ENCODE measurements at places on chromosomes 4 and X. TPM values are rescaled to one million over a fixed set of nuclear protein-coding genes. Genes with fewer than 3 reads are reported as not detected.

GRCh38 chr4:38905652-38906385 is 38.2 kb downstream of the FAM114A1 start:
- no peaks in the 10 kb centered on the region for H3K27me3 ChIP-seq
- no peak for DNase-seq
- no peaks in the 10 kb centered on the region for H3K36me3 ChIP-seq
- H3K4me3 ChIP-seq, result no peak overlapping the region

GRCh38 chr4:15254236-15254880 is 173.5 kb upstream of the C1QTNF7 start:
- no peak overlapping the region for H3K4me3 ChIP-seq
- no peaks in the 10 kb centered on the region for H3K27me3 ChIP-seq
- no peaks in the 10 kb centered on the region for H3K36me3 ChIP-seq
- no peak for DNase-seq

DNA sequence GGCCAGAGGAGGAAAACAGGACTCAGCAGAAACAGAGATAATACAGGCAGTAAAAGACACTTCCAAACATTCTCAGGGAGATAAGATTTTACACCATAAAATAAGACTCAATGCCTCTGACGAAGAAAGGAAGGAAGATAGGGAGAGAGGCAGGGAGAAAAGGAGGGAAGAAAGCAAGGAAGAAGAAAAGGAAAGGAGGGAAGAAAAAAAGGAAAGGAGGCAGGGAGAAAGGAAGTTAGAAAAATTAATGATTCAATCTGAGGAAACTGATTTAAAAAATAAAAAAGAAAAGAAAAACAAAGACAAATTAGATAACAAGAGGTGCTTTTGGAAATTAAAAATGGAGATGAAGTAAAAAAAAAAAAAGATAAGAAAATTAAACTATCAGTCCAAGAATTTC is 72.1 kb downstream of the PDS5A start:
- no peak overlapping the region for H3K4me3 ChIP-seq
- no peaks in the 10 kb centered on the region for H3K4me1 ChIP-seq
- H3K27ac ChIP-seq, result no peak overlapping the region
- peaks cover 24% of the 10 kb centered on the region for H3K36me3 ChIP-seq
- H3K27me3 ChIP-seq, result no peaks in the 10 kb centered on the region

DNA sequence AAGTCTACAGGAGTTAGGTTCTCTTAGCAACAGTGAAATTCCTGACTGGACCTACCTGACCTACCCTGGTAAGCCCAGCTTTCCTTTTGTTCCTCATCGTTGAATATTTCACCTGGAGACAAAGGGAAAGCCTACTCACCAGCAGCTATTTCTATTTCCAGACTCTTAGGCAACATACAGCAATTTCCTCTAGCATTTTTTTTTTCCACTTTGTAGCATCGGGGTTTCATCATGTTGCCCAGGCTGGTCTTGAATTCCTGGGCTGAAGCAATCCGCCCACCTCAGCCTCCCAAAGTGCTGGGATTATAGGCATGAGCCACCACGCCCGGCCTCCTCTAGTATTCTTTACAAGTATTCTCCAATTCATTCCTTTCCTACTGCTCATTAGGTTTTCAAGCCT is 6.8 kb upstream of the S100G start:
- no peaks in the 10 kb centered on the region for H3K36me3 ChIP-seq
- H3K4me1 ChIP-seq, result no peaks in the 10 kb centered on the region
- no peak for DNase-seq
- no peaks in the 10 kb centered on the region for H3K27me3 ChIP-seq

DNA sequence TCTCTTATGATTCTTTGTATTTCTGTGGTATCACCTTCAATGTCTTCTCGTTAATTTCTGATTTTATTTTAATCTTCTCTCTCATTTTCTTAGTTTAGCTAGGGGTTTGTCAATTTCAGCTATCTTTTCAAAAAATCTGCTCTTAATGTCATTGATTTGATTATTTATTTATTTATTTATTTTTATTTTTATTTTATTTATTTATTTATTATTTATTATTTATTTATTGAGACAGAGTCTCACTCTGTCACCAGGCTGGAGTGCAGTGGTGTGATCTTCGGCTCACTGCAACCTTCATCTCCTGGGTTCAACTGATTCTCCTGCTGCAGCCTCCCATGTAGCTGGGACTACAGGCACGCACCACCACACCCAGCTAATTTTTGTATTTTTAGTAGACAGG is 194.1 kb downstream of the SCFD2 start:
- no peaks in the 10 kb centered on the region for H3K27me3 ChIP-seq
- no peak overlapping the region for H3K27ac ChIP-seq
- no peak overlapping the region for H3K4me3 ChIP-seq
- no peaks in the 10 kb centered on the region for H3K4me1 ChIP-seq
- H3K36me3 ChIP-seq, result no peaks in the 10 kb centered on the region
- no peak for DNase-seq

- H3K4me1 ChIP-seq, result peaks cover 19% of the 10 kb centered on the region
- no peak overlapping the region for H3K4me3 ChIP-seq
- DNase-seq, result no peak
Observed at GRCh38 chrX:151402719-151403390, 5.8 kb downstream of the VMA21 start.

DNA sequence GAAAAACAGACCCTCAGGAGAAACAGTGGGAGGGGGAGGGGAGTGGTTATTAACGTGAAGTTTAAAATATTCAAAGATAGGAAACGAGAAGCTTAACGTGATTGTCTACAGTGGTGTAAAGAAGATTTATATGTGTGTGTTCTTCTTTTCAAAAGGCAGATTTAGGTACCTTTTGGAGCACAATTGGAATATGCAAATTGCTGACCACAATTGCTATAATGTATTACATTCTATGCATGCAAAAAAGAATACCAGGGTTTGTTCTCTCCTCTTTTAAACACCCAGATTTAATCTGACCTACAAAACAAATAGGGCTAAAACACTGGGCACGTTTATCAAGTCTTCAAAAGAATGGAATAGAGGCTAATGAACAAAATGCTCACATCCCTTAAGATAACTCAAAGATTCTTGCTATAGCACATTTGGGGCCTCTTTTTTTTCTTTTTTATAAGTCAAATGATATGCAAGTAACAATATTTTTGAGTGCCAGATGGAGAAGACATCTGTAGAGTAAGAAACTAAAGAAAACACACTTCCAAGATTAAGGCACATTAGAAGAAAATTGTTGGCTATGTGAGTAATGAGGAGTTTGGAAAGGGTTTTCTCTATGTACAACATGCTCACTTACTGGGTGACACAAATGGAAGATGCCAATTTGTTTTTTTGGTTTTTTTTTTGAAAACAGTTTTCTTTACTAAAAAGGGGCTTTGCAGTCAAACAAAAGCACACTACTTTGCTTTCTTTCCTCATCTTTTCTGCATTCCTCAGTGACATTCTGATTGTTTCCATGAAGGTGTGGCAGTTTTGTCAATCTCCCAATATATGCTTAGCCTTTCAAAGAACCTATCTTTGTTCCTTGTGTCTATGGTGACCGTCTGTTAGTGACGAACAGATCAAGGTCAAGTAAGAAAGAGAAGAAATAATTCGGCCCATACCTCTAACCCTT is 240.3 kb downstream of the PALLD start:
- no peak overlapping the region for H3K4me3 ChIP-seq
- no peak for DNase-seq
- H3K4me1 ChIP-seq, result no peaks in the 10 kb centered on the region
- no peaks in the 10 kb centered on the region for H3K27me3 ChIP-seq

DNA sequence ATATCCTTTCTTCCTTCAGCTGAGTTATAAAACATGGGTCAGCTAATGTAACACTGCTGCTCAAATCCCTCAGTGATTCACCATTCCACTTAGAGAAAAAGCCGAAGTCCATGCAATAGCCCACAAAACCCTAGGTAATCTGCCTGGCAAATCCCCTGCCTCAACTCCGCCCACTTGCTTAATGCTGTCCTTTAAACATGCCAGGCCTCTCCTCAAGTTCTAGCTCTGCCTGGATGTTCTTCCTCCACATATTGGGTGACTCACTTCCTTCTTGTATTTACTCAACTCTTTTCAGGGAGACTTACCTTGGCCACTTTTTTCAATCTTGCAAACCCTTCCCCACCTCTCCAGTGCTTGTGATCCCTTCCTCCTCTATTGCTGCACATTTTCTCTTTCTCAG is 89.8 kb downstream of the EMCN start:
- H3K4me3 ChIP-seq, result no peak overlapping the region
- no peaks in the 10 kb centered on the region for H3K27me3 ChIP-seq
- no peak overlapping the region for H3K27ac ChIP-seq

DNA sequence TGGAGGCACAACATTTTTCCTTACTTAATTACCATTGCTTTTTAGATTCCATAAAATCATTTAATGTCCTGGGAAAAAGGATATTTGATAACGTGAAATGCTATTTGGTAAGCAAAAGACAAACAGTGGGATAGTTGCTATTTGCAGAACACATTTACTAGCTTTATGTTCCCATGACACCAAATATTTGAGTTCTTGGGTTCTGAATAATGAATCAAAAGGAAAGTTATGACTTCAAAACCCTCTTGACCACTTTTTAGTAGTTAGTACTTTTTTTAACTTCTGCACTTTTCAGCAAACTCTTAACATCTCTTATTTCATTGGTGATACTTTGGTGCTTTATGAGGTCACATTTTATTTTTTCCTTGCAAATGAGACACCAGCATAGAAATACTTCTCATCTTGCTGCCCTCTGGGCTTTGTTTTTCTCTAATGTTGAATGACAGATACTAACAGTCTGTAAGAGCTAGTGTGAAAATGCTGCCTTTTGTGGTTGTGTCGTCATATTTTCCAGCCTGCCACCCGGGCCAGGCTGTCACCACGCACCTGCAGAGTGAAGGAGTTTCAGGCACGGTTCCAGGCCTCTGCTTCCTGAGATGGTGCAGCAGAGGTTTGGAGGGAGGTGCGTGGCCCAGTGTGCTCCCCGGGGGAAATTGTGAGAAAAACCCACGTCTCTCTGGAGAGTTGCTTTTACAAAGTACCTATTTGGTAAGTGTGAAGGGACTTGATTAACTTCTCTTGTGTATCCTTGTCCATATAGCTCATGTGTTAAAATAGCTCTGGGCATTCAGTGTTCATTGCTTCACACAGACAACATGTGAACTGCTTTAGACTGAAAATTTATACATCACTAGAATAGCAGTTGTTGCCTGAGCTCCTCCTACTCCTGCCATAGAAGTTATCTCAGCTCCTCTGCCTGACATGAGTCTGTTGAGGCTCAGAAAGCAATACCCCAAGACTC is 34.7 kb downstream of the MSL3 start:
- peak; percentile 59 for DNase-seq
- H3K4me3 ChIP-seq, result no peak overlapping the region
- H3K27me3 ChIP-seq, result no peaks in the 10 kb centered on the region
- H3K4me1 ChIP-seq, result peaks cover 21% of the 10 kb centered on the region

DNA sequence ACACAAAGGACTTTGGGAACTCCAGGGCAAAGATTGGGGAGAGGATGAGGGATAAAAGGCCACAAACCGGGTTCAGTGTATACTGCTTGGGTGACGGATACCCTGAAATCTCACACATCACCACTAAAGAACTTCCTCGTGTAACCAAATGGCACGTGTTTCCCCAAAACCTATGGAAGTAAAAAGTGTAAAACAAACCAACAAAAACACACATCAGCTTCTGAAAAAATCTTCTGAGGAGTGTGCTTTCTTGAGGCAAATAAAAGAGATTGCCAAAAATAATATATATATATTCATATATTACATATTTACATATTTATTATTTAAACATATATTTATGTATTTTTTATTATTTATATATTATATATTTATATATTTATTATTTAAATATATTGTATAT is 3.9 kb downstream of the P2RY8 start:
- H3K4me1 ChIP-seq, result peaks cover 42% of the 10 kb centered on the region
- H3K27me3 ChIP-seq, result no peaks in the 10 kb centered on the region
- no peak for DNase-seq
- H3K4me3 ChIP-seq, result no peak overlapping the region
- no peak overlapping the region for H3K27ac ChIP-seq
- peaks cover 18% of the 10 kb centered on the region for H3K36me3 ChIP-seq

GRCh38 chr4:16293210-16293838 is 67.1 kb upstream of the TAPT1 start:
- no peak for DNase-seq
- no peaks in the 10 kb centered on the region for H3K4me1 ChIP-seq
- H3K36me3 ChIP-seq, result no peaks in the 10 kb centered on the region

DNA sequence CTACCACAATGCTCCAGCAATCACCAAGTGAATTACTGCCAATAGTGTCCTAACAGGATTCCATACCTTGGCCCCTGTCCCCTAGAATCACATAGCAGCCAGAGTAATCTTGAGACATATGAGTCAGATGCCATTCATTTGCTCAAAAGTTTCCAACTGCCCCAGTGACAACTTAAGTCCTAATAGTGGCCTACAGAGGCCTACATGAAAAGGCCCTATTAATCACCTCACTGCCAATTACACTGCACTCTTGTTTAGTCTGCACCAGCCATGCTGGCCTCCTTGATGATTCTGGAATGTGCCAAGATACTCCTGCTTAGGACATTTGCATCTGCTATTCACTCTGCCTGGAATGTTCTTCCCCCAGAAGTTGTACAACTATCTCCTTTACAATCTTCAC is 130.7 kb downstream of the NR3C2 start:
- no peak overlapping the region for H3K4me3 ChIP-seq
- H3K4me1 ChIP-seq, result no peaks in the 10 kb centered on the region
- no peak for DNase-seq
- H3K36me3 ChIP-seq, result no peaks in the 10 kb centered on the region

GRCh38 chr4:45640281-45640680 is 483.6 kb downstream of the GABRG1 start:
- no peaks in the 10 kb centered on the region for H3K4me1 ChIP-seq
- no peak overlapping the region for H3K4me3 ChIP-seq
- no peak for DNase-seq
- no peak overlapping the region for H3K27ac ChIP-seq

- H3K36me3 ChIP-seq, result no peaks in the 10 kb centered on the region
- H3K27me3 ChIP-seq, result no peaks in the 10 kb centered on the region
- no peak for DNase-seq
- H3K27ac ChIP-seq, result no peak overlapping the region
- no peak overlapping the region for H3K4me3 ChIP-seq
Observed at GRCh38 chr4:185805979-185806378, 6.0 kb downstream of the SORBS2 start.

NEUROG2 gene
- total RNA-seq, result not detected

LAMTOR3 gene
- 37.9 TPM for total RNA-seq

TLR6 gene
- total RNA-seq, result 1.2 TPM

NDUFB11 gene
- 93.5 TPM for total RNA-seq

PPP1R2C gene
- total RNA-seq, result not detected

ADGRG2 gene
- total RNA-seq, result not detected

Measured in CD8-positive, alpha-beta memory T cell (primary cell).